ENCODE measurements at places on chromosomes 4 and X.

DNA sequence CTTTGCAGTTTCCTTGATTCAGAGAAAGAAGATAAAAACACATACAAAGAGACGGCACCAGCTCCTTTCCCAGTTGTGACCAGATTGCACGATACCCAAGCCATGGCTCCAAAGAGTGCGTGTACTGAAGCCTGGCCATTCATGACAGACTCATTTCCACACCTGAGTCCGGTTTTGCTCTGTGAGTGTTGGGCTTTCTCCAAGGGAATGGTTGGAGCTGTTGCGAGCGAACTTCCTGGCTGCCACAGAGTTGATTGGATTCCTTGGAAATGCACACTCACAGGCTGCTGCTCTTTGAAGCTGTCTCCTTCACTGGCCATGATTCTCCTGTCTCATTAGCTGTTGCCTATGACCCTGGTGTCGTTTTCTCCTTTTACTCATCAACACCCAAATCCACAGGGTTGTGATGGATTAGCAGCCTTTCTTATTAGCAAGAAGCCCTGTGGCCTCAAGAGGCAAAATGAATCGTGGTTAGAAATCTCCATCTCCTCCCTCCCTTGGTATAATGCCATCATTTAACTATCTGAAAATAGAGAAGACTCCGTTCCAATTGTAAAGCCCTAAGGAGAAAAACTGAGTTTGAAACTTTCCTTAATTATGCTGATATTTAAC is 43.9 kb upstream of the BBS12 start:
- no peak for DNase-seq

DNA sequence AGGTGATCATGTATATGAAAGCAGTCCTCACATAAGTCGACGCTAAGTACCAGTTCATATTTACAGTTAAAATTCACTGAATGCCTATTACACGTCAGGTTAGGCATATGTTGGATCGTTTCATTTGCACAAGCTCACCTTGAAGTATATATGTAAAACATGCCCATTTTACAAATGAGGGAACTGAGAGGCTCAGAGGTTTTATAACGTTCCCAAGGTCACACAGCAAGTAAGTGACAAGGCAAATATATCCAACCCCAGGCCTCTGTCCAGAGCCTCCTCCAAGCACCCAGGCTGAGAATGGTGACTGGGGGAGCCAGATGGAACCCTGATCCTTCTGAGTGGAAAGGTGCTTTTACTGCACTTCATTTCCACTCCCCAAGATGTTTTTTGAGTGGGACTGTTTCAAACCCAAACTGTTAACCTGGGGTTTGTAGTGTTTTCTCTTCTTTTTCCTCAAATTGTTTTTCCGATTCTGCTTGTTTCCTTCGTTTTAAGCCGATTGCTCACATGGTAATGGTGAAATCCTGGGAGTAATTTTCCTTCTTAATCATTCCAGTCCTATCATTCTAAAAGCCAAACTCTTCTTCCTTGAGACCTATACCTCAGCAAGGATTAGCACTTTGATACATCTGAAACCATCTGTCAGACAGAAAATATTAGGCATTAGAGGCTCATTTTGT is 791 bp downstream of the SMIM20 start:
- no peak for DNase-seq

DNA sequence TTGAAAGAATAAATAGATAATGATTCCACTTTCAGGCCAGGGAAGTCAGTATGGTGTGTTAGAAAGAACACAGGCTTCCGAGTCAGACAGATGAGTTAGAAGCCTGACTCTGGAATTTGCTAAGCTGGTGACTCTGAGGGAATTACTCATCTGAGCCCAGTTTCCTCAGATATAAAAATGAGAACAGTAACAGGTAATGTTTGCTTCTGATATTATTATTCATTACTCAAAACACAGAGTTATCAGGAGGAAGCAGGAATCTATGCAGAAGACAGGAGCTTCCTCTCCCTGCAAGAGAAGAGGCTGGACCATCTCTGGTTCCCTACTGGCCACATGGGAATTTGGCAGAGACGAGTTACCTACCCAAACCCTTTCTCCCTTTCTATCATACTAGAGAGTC is 163.1 kb downstream of the EVC2 start:
- DNase-seq, result no peak

DNA sequence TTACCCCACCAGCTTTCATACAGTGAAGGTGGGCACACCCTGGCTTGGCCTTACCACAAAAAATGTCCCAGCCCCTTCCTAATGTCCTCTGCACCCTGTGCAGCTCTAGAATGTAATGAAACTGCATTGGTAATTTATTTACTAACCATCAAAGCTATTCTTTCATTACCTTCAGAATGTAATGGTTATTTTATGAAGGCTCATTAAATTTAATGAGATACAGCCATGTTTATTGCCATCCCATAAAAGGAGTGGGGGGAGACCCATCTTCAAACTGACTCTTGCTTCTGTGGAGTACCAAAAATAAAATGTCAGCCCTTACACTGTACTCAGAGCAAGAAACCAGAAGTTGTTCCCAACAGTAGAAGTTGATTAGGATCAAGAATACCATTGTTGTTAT is 25.0 kb downstream of the NKX6-1 start:
- no peak for DNase-seq

- no peak for DNase-seq
These were observed 68.8 kb downstream of the SPANXN4 start for GRCh38 chrX:143094417-143095023.

GRCh38 chrX:11968991-11969390 is 169.3 kb upstream of the FRMPD4 start:
- DNase-seq, result no peak

DNA sequence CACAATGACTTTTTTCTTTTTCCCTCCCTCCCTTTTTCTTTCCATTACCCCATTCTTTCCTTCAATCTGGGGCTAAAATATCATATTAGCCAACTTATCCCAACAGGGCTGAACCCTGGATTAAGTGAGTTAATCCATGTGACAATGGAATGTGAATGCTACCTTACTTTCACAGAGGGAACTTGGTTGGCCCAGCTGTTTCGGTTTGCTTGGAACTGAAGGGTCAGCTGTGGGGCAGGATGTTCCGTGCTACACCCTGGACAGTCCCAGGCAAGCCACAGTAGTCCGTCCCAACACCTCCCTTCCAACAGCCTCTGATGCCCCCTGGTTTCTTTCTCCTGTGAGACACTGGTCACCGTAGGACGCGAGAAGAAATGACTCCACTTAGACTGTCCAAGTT is 95.0 kb upstream of the STS start:
- DNase-seq, result no peak

DNA sequence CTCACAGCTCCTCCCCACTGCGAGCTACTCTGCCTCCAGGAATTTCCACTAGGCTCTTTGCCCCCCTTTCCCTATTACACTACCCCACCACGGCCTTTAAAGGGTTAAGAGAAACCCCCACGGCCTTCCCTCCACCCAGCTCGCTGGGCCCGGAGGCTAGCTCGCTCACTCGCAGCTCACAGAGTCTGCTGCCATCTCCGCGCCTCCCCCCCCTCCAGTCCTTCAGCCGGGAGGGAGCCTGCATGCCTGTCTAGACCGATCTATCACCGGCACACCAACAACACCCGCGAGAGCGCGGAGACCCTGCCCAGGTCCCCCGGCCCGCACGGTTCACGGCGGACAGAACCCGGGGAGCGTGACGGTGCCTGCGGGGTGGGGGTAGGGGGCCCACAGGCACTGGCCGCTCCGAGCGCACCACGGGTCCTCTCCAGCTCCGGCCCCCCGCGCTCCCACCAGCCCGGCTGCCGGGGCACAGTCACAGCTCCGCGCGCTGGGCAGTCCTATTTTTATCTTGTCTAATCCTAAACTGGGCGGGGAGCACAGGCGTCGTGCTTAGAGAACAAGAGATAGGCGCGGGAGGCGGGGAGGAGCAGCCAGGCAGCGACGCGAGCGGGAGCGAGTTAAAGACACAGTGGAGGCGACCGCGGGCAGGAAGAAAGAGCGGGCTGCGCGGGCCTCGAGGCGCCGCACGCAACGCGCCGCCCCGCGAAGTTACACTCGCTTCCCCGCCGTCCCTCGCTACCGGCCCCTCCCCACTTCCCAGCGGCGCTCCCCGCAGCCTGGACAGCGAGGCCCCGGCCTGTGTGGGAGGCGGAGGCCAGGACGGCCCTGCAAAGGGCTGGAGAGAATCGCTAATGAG is 3.5 kb downstream of the BCOR start:
- no peak for DNase-seq

GRCh38 chr4:15784959-15785634 is 7.0 kb downstream of the CD38 start:
- no peak for DNase-seq

DNA sequence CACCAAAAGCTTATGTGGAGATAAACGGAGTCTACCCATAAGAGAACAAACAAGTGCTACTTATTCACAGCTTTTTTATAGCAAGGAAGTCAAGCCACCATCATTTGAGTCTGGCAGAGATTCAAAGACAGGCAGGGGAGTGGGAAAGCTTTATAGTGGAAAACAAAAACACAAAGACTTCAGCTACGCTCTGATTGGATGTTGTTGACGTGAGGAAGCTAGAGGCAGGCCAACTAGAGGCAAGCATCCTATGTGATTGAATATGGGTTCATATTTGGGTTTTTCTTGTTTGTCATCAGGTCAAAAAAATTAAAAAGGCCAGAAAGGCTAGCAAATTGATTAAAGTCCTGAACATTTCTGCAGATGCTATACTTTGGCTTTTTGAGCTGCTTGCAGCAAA is 719 bp upstream of the TCEAL4 start:
- no peak for DNase-seq

DNA sequence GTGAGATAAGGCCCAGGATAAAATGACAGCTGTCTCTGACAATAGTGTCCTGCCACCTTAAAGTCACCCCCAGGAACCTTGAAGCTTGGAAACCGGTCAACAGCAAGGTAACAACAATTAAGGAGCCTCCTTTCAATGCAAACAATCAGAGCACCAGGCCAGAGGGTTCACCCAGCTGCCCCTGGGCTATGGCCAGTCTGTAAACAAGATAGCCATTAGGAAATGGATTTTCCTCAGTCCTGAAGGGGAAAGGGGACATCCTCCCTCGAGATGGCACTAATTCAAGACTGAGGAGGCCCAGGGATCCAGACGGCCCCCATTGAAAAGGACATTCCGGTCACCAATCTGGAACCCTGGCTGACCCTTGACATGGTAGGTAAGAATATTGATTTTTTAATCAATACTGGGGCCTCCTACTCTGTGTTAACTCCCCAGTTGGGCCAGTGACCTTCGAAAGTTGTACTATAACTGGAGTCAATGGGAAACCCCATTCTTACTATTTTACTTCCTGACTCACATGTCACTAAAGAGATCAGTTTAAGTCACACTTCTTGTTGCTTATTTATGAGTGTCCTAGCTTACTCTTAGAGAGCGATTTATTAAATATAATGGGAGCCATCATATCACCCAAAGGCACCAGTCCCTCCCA is 61.7 kb upstream of the CT45A1 start:
- no peak for DNase-seq

DNA sequence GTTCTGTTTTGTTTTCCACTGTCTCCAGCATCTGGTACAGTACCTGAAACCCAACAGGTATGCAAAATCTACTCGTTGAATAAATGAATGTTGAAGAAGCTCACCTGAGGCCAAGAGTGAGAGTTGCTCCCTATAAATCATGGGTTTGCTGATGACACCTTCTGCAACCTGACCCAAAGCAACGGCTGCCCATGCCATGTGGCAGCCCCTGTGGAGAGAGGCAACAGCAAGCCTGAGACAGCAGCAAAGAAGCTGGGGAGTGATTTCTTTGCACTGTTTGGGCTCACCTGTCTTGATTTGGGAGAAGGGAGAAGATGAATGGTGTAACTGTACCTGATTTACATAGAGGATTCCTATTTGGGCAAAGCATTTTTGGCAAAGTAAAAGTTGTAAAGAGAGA is 119.8 kb upstream of the GPC4 start:
- DNase-seq, result no peak

DNA sequence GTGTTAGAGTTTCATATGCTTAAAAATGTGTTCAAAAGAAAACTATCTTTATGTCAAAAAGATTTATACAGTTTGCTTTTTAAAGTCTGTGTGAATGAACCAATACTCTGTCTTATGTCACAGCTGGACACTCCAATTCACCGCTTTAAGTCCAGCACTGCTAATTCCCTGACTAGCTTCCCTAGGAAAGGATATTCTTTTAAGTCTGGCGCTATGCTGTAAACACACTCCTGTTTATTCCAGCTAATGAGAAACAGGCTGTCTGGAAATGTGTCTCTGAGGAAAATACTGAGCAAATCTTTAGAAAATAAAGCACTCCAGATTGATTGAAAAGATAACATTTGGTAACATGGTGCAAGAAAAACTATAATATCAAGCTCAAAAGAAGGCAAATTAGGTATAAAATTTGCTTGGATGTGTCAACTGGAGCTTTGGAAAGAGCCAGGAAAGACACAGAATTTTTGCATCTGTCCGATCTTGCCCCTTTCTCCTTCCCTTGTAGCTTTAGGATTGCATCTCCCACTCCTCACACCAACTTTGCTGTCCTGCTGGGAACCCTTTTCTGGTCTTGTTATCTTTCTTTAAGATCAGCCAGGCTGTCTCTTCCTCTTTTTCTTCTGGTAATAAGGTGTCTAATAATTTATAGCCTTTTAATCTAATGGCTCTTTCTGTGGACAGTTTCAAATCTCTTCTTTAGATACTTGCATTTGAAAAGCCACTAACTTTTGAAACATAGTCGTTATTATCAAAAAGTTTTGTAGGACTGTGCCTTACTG is 40.9 kb upstream of the VEGFC start:
- no peak for DNase-seq

GRCh38 chrX:150253959-150254620 is 109.0 kb upstream of the MAMLD1 start:
- DNase-seq, result no peak

DNA sequence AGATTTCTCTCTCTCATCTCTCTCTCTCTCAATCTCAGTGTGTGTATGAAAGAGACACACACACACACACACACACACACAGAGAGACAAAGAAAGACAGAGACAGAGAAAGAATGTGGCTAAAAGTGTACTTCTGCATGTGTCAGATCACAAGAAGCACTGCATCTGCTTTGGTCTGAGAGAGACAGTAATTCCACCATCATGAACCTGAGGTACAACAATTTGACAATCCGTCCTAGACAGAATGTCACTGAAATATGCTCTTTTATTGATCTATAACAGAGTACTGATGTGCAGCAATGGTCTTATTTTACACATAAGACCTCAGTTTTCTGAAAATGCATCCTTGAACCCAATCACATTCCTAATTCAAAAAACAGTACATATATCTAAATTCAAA is 576.2 kb upstream of the SMIM31 start:
- no peak for DNase-seq

DNA sequence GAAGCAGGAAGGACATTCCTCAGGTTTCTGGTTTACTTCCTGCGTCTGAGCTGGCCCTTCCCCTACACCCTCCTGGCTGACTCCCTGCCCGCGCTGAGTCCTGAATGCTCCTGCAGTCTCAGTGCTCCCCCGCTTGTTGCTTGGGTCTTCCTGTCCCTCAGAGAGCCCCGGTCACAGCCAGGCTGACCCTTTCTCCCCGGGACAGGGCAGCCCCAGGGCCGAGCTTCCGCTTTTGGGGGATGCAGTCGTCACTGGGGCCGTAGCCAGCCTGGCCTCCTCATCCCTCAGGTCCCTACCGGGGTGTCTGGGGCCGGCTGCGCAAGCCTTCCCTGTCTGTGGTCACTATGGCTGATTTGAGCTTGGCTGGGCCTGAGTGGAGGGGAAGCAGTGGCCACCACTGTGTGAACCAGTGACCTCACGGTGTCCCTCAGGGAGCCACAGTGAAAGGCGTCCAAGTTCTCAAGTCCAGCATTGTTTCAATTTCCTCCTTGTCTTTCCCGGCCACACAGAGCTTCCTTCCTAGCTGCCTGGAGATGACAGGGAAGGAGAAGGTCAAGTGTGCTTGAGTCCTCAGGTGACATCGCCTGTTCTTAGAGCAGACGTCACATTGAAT is 34.1 kb upstream of the ASMTL start:
- no peak for DNase-seq
